ENCODE measurements at places on chromosomes 2 and 18.

DNA sequence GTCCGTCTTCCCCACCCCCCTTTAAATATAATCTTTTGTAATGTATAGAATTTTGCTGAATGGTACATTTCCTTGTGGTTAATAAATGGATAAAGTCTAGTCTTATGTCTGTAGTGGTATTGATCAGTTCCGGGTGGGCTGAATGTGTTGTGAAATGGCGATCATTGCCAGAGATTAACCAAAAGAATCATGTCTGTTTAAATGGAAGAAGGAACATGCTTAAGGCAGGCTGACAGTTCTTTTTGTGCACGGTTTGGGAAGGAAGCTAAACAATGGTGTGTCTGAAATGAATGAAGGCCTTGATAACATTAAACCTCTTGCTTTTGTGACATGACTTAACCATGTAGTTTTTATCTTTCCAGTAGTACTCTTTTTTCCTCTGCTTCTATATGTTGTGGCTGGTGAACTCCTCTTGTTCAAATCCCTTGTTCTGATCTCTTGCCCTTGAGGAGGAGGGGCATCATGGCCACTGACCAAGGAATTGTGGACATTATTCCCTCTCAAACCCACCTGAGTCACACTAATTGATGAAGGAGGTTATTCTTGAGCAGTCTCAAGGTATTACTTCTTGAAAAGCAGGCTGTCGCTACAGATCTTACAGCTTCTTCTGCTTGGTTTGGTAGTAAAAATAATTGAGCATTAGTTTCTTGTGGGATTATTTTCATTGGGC lies 1.7 kb downstream of the ACVR2A start:
- DNase-seq: no peak

DNA sequence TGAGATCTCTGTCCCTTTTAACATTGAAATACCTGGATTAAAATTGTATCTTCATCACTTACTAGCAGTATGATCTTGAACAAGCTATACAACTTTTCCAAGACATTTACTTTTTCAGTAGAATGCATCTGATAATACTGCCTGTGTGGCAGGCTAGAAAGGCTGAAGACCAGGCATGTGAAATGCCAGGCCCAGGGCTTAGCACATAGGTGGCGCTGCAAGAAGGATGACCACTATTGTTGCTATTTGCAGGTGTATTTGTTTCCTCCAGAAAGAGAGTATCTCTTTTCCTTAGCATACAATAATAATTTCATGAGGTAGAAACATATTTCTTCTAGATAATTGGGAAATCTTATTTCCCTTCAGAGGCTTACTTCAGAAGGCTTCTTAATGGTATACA lies 331.3 kb downstream of the THSD7B start:
- DNase-seq: no peak

GRCh38 chr2:195279840-195280427 lies 377.1 kb upstream of the SLC39A10 start:
- DNase-seq: no peak

DNA sequence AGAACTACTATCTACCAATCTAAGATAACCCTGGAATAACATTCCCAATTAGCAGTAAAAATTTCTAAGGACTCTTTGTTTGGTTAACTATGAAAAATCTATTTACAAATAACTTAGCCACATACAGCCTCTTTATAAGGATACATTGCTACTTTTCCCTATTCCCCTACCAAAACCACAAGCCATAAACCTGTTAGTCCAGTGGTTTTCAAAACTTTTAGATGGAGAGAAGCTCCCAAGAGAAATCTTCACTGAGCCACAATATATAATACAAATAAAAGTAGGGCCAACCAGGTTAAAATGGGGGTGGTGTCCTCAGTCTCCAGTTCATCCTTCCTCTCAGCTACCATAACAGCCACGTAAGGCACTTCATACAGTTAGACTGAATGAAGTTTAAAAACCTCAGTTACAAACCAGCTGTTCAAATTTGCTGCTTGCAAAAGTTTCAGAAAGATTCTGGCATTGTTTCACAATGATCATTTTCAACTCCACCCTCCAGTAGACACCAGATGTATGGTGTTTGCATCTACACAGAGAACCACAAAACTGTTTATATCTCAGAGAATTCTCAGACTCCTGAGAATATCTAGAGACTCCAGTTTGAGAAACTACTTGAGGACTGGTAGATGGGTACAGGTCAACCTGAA lies 26.0 kb downstream of the SOS1 start:
- DNase-seq: no peak

GRCh38 chr2:73368781-73369180 lies 16.9 kb upstream of the ALMS1 start:
- no peak for DNase-seq

DNA sequence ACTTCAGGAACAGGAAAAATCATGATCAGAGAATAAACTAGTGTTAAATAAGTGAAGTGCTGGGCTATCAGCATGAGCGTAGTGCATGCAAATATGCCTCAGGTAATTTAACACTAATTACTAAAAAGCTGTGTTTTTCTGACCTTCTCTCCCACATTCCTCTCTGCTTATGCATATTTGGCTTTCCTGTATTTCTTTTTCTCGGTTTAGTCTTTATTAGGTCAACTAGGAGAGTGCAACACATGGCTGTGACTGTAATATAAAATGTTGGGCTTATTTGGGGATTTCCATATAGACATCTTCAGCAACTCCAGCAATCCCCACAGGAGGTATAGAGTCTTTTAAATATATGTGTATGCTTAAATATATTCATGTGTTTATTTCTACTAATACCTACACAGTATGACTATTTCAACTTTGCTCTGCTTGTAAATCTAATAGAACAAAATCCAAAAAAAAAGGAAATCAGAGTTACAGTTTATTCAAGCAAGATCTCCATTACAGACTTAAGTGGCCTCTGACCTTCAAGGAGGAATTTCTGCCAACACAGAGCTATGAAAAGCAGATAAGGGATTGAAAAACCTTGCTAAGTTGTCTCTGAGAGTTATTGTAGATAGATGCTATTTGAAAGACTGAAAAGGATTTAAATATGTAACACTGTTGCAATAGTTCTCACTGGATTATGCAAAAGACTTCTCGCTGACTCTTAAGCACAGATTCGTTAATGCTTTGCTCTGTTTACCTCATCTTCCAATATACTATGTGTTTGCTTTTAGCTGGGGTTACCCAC lies 359.5 kb upstream of the RGPD4 start:
- DNase-seq: no peak

DNA sequence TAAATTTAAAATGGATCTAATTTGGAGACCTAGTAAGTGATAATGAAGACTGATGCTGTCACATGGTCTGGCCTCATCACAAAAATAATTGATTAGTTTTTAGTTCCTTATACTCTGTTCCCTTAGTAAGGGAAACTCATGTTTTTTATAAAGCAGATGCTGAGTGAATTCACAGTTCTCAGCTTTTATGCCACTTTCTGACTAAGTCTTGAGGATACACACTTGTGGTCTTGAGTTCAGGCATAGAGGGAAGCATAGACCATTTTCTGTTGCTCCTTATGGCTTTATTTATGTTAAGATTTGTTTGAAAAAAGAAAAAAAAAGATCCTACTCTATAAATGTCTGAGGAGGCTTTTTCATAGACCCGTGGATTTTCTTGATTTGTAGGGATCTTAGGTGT lies 91.1 kb downstream of the MAP4K4 start:
- no peak for DNase-seq

- DNase-seq: no peak
These were observed 169.2 kb upstream of the GLI2 start for GRCh38 chr2:120566331-120567035.

DNA sequence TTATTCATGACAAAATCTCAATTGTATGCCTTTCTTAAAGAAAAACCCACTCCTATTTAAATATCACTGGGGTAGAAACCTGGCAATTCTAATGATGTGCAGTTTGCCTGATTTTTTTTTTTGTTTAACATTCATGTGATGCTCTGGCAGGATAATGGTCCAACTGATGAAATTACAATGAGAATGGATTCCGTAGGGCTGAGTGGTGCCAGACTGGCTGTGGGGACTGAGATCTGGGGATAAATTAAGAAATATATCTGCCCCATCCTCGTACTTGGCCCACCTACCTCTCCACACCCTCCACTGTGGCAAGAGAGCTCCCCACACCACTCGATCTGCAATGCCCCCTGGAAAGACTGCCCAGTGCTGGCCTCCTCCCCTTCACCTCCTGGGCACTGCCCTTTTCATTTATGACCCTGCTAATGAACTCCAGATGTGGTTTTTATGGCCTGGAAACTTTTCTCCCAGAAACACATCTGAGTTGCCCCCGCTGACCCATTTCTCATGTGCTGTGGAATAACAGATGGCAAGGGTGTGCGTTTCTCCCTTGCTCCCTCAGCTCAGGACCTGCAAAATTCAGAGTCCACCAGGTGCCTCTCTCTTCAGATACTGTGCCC lies 33.0 kb upstream of the RPL37A start:
- DNase-seq: no peak

DNA sequence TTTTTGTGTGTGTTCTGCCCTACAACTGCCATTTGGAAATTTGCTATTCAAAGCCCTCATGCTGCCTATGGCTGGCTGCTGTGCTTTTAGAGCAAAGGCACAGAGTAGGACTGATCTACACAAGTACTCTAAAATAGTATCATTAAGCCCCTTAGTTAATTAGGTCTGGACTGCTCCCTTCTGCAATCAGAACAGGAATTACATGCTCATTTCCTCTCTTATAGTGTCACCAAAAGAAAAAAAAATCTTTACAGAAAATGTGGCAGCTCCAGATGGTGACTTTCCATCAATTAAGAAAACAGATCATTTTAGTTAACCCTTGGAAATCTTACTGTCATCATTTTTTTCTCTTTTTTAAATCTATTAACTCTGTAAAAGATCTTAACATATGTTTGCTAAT lies 337.5 kb downstream of the RIT2 start:
- DNase-seq: no peak

GRCh38 chr2:140504601-140505000 lies 1626.2 kb downstream of the LRP1B start:
- DNase-seq: no peak

GRCh38 chr18:570256-570655 lies 9.9 kb upstream of the CETN1 start:
- DNase-seq: no peak

DNA sequence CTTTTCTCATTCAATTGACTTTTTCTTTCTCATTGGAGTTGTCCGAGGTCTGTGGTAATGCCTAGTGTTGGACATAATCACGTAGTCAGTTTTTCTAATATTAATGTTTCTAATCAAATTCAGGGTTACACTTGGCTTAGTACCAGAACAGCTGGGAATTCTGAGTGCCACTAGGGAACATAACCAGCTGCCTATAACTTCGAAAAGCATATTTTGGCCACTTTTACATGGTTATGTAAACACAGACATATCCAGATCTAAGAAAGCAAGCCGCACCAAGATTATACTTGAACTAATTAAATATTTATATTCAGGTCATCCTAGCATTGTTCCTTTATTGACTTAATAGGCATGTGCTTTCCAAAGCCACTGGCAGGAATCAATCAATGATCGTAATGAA lies 91.1 kb upstream of the ARHGAP28 start:
- no peak for DNase-seq

GRCh38 chr2:44972771-44973535 lies 31.5 kb downstream of the SIX3 start:
- DNase-seq: no peak

- no peak for DNase-seq
These were observed 13.1 kb upstream of the SCN1A start for GRCh38 chr2:166140932-166141331.

GRCh38 chr2:28687640-28688385 lies 63.8 kb upstream of the PPP1CB start:
- no peak for DNase-seq

DNA sequence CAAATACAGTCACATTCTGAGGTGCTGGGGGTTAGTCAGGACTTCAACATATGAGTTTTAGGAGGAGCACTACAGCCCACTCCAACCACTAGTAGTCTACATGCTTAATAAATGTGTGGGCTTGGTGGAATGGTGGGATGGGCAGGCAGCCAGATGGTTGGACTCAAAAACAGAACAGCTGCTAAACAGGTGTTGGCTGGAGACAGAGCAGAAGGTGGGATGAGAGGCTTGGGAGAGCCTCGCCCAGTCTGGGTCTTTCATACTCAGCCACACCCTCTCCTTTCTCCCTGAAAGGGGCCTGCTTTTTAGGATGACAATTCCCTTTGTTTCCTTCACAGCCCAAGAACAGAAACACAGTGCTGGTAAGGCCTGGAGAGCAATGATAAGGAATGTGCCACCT lies 143.9 kb upstream of the KLHL29 start:
- no peak for DNase-seq

DNA sequence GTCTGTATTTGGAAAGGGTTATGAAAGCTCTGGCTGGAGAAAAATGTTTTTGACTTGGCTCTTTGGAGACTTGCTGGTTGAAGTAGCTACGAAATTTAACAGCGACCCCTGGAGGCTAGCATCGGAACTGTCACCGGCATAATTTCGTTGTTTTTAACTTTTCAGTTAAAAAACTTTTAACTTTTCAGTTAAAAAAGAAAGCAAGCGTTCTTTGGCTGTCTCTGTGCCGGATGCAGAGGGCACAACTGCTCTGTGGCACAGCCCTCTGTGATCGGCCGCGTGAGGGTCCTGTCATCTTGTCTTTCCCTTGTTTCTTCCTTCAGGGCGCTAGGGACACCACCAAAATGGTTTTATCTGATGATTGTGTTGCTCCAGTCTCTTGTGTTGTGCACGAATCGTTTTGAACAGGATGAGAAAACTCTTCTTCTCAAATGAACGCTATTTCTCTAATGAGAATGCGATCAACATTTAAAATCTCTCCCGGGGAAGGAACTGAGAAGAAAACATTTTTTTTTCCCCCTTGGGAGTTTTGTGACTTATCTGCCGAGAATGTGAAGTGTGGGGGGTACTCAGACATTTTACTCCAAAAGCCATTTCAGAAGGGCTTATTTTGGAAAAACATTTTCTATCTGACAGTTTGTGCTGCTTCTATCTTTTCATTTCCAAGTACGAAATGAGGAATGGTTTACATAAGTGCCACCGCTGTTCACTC lies 57.1 kb downstream of the ADCYAP1 start:
- peak; percentile 4 for DNase-seq

DNA sequence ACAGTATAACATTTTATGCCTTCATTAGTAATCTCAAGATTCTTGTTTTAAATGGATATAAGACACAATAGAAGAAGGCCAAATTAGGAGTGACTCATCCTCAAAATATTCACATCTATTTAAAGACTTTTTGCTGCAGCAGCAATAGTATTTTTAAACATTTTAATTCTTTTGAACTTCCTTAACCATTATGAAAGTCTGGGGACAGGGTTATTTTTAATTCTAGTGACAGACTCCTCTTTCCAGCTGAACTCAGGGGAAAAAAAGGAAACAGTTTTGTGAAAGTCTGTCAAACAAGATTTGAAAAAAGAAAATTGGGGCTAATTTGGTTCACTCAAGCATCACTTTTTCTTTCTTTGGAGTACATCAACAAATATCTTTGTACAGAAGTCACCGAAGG lies 541.8 kb downstream of the NUP35 start:
- DNase-seq: no peak

DNA sequence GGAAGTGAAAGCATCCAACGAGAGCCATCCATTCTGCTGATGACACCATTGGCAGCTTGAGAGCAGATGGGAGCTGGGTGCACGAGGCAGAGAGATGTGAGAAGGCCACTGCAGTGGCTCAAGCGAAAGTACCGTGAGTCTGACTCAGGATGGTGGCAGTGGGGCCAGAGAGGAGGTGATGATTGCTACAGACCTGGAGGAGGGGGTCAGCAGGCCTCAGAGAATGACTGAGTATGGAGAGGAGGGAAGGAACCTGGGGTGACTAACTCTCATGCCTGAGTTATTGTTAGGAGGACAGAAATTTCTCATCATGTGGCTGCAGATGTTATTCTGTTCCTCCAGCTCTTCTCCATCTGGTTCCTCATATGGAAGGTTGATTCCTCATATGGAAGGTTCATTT lies 8.8 kb upstream of the ZBTB7C start:
- no peak for DNase-seq
